ENCODE measurements at places on chromosomes 3 and 15.

GRCh38 chr15:31285772-31286261, 40.8 kb upstream of the KLF13 start:
- ATAC-seq: no peak

GRCh38 chr3:8011902-8012301, 489.7 kb upstream of the LMCD1 start:
- no peak for ATAC-seq

DNA sequence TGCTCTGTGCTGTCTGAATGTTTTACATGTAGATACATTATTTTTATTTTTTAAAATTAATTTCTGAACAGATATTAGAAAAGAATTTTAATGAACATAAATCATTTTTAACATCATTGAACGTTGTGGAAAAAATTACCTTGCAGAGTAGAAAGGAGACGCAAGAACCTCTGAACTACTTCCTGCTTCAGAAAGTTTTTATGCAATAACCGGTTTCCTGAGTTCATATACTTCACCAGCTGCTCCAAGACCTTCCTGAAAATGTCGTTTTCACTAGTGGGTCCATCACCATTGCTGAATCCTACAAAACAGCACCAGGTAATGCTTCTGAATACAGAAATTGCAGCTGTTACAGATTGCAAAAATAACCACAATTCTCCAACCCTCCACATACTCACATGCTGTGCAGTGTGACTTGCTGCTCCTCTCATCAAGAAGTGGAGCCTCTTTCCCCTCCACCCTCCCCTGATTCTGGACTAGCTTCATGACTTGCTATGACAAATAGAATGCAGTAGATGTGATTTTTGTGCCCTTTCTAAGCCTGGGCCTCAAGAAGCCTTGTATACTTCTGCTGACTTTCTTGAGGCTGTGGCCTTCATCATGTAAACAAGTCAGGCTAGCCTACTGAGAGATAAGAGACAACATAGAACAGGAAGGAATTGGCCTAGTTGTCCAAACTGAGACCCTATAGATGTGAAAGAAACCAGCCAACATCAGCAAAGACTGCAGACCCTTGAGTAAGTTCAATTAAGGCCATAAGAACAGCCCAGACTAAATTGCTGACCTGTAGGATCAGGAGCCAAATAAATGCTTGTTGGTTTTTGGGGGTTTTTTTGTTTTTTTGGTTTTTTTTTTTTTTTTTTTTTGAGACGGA, 80.4 kb downstream of the TRANK1 start:
- no peak for ATAC-seq

DNA sequence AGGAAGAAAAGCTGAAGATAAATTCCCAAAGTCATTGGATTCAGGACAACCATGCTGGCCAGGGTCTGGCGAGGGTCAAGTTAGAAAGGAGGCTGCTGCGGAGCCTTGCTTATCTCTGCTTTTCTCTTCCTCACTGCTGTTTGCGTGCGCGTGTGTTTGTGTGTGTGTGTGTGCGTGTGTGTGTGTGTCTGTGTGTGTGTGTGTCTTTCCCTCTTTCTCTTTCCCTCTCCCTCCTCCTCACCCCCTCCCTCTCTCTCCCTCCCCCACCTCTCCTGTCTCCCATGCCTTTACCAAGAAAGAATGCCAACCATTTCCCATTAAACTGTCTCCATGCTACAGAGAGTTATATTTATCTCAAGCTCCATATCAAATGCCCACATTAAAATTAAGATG, at the start of gene COLQ:
COLQ (minus strand) TSS at position 134 of the 393 bp plus-strand sequence; CDS start at position 53, 81 bp downstream.
- ATAC-seq: no peak

DNA sequence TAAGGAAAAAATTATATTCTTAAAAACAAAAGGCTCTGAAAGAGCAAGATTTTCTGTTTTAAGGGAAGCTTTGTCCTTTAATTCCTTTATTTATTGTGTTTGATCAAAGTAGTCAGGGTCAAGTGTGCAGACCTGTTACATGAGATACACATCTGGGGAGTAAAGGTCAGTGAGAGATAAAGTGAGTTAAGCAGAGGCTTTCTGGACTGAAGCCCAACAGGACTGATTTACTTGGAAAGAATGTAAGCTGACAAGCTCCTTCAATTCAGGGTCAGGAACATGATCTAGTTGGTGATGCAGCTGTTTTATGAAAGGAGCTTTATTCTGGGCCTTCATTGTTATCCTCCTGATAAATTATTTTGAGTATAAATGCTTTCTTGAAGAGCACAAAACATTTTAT, 20.7 kb upstream of the OTOL1 start:
- ATAC-seq: no peak

GRCh38 chr3:79249701-79250100, 518.1 kb downstream of the ROBO1 start:
- ATAC-seq: no peak

DNA sequence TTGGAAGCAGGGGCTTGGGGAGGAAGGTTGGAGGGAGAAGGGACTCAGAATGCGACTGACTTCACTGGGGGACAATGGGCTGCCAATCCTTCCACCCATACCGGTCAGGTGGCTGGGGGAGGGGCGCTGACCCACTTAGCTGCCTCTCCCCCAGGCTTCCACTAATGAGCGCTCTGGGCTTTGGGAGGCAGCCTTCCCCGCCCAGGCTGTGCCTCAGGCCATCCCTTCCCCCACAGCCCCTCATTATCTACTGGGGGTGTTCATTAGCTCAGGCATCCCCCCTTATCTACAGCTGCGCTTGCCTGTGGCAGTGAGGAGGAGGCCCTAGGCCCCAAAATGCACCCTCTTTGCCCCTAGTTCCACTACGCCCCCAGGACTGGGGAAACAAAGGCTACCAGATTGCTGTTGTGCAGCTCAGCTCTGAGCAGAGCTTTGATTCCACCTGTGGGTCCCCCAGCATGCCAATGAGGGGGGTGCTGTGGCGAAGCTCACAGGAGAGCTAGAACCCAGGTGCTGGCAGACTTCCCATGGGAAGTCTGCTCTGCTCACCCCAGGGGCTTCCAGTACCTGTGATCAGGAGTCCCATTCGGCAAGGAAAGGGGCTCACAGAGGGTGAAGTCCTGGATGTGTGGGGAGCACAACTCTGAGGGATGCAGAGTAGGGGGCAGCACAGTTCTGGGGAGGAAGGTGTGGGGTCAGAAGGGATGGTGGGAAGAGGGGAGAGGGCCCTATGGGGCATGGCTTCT, 29.4 kb upstream of the SEMA3F start:
- no peak for ATAC-seq

- no peak for ATAC-seq
Measured at GRCh38 chr3:46921871-46922271, 44.4 kb downstream of the PTH1R start.

GRCh38 chr3:156643729-156644389, 30.5 kb upstream of the TIPARP start:
- ATAC-seq: no peak

GRCh38 chr3:31213869-31214486, 318.7 kb upstream of the STT3B start:
- ATAC-seq: no peak

DNA sequence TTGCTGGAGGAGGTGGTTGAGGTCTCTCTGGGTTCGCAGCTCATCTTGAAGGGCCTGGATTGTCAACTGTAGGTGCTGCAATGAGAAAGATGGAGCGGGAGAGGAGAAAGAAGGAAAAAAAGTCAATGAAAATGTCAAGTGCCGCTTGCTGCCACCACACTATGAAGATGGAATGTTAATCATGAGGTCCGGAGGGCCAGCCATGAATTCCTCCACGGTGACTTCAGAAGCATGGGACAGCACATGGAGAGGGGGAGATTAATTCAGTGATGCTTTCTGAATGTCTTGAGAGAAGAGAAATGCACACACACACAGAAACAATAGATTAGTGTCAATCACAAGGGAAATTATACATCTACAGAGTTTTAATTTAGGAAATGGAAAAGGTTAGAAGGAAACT, 171.9 kb downstream of the ERC2 start:
- ATAC-seq: no peak
